ENCODE measurements at places on chromosomes 13 and 19. TPM values are rescaled to one million over a fixed set of nuclear protein-coding genes. Genes with fewer than 3 reads are reported as not detected.

- peak; percentile 24 for DNase-seq
Measured at GRCh38 chr19:8615813-8616596, 5.5 kb upstream of the ADAMTS10 start.

- DNase-seq: no peak
Measured at GRCh38 chr19:54107876-54108490, 5.3 kb downstream of the NDUFA3 start.

DNA sequence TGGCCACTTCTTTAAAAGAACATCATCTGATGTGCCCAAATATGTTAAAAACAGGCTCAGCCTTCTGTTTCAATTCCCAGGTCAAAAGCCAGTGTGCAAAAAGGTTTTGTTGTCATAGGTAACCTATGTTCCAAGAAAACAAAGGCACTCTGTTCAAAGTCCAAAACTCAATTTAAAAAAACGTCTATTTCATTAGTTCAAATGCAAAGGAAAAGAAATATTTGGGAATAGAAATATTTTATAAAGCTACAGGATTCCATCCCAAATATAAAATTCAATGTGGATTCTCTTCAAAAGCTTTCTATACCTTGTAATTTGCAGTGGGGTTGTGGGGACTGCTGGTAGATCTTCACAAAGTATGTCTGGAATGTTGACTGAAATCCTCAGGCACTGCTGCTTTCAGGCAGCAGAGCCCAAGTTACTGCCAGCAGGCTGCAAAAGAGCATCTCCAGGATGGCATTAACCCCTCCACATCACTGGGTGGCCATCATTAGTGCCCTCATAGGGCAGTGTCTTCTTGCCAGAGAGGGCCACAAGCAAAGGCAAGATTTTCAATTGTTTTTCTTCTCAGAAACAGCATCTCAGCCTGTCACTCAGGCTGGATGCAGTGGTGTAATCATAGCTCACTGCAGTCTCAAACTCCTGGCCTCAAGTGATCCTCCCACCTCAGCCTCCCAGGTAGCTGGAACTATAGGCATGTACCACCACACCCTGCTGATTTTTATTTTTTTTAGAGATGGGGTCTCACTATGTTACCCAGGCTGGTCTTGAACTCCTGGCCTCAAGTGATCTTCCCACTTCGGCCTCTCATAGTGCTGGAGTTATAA lies 22.8 kb upstream of the STK24 start:
- no peak for DNase-seq

FREM2 gene
- total RNA-seq: 0.05 TPM

FAM98C gene
- total RNA-seq: 26.6 TPM

Data from activated T-helper 1 cell treated with anti-CD3 and anti-CD28 coated beads, Interleukin-12 subunit alpha, Interleukin-12 subunit beta, Interleukin-2, Interleukin-4 antibody, amounts not matched to agents 30 ng/mL and 10 ng/mL and 1 ng/mL, durations not matched to agents 14 hours and 24 hours and 36 hours (primary cell).